ENCODE measurements at places on chromosomes 12 and 14. TPM values are rescaled to one million over a fixed set of nuclear protein-coding genes. Genes with fewer than 3 reads are reported as not detected.

SLC38A1 gene
- 88.8 TPM for total RNA-seq

SOX5 gene
- 16.4 TPM for total RNA-seq

KLRC3 gene
- not detected for total RNA-seq

ALDH6A1 gene
- 38.6 TPM for total RNA-seq

RNU4-1 gene
- total RNA-seq: under 0.01 TPM

RILPL2 gene
- total RNA-seq: 3.1 TPM

OASL gene
- 1.2 TPM for total RNA-seq

ANO2 gene
- not detected for total RNA-seq

PLXNC1 gene
- total RNA-seq: 86.9 TPM

- DNase-seq: no peak
Measured at GRCh38 chr14:38366374-38366773, 110.5 kb upstream of the CLEC14A start.

DNA sequence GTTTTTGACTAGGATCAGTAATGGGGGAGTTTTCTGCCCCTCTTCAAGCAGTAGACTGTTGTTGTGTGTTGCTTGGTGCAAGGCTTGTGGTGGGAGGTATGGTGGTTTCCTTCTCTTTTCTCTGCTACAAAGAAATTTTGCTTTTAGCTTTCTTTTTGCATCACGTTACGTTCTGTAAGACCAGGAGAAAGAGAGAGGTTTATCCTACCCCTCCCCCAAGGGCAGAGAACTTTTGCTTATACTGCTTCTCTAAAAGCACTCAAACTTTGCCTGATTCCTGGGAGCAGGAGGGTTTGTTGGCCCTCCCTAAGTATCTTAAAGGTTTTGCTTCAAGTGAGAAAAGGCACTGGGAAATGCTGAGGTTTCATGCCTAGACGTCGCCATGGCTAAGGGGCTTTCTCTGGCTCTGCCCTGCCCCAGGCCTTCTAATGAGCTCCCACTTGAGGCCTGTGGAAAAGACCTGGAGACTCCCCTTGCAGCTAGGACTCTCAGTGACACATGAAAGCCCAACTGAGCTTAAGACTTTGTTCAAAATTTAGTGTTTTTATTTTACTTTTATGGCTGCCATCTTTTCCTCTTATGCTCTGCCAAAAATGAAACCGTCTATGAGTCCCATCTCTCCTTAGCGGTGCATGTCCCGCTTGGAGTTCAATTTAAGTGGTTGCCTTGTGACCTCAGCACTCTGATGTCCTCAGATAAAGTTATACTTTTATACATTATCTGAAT, 49.2 kb downstream of the EIF2S3B start:
- no peak for DNase-seq

DNA sequence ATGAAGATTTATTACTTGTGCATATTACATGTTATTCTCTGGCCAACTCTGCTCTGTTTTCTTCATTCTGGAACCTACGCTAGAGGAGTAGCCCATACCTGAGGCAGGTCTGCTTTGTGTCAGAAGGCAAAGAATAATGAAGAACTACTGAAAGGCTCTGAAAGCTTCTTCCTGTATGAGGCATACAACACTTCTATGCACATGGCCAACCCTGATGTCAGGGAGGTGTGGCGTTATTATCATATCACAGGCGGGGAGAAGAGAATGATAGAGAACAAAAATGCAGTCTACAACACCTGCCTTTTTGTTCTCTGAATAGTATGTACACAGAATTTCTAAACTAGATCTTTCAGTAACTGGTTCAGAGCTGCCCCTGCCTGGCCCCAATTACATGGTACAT, 32.5 kb upstream of the CRY1 start:
- no peak for DNase-seq

DNA sequence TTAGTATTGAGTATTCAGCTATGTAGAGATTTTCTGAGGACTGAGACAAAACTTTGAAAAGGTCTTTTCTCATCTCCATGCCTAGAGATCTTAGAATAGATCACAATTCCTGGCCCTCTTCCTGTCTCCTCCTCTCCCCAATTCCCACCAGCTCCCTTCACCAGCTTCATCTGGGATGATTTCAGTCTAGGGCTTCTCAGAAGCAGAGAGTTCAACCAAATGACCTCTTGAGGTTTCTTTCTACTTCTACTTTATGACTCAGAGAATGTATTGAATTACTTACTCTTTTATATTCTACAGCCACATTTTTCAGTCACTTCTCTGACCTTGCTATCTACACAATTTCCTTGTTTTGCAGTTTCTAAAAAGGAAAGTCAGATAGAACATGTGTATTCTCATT, 19.4 kb upstream of the SNX6 start:
- peak; percentile 93 for DNase-seq

- DNase-seq: no peak
Measured at GRCh38 chr12:89799316-89799715, 90.7 kb upstream of the ATP2B1 start.

DNA sequence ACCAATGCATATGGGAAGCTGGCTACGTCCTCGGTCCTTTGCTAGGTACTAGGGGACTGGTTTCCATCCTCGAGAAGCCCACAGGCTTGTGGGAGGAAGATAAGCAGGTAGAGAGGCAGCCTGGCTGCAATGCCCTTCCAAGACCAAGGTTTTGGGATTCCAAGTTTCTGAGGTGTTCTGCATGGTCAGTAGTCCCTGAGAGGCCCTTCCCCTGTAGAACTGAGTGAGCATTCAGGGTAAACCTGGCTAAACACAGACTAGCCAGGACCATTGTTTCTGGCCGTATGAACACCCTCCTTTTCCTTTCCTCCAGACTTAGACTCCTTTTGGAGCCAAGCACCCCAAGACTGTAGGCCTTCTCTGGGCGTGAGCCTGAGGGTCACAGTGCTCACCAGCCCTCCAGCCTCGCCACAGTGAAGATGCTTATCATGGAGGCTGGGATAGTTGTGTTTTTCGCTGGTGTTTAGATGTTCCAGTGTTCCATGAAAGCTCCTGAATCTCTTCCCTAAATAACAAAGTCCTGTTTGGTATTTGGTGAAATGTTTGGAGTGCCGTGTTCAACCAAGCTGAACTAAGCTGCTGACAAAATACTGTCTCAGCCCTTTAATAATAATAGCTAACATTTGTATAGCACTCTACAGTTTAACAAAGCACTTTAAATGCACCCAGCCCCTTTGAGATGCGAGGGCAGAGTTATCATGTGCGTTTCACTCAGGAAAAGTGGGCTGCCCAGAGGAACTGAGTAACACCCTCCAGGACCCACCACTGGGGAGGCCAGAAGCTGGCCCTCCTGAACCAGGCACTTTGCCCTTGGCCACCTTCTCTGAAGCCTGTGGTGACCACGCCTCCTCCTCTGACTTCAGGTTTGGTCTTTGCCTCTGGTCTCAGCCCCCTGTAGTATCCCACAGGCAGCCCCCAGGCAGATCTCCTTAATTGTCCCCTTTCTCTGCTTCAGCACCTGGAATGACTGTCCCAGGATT, 284.5 kb downstream of the CACNA1C start:
- peak; percentile 39 for DNase-seq

- no peak for DNase-seq
Measured at GRCh38 chr14:36835128-36835527, 173.5 kb downstream of the PAX9 start.

DNA sequence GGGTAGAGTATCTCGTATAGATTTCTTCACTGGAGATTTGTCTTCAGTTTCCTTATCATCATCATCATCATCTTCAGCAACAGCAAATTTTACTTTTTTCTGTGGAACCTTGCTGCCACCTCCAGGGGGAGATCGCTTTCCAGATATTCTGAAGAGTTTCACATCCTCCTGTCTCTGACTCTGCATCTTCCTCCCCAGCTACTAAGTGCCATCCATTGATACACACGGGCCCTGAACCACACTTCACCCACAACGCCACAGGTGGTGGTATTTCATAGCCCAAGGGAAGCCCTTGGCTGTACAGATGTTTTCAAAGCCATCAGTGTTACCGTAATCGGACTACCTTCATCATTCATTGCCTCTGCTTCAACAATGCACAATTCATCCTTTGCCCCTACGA, 82.2 kb downstream of the PPP2R5C start:
- DNase-seq: peak; percentile 11

- no peak for DNase-seq
Measured at GRCh38 chr12:103441437-103442181, 54.2 kb downstream of the C12orf42 start.

DNA sequence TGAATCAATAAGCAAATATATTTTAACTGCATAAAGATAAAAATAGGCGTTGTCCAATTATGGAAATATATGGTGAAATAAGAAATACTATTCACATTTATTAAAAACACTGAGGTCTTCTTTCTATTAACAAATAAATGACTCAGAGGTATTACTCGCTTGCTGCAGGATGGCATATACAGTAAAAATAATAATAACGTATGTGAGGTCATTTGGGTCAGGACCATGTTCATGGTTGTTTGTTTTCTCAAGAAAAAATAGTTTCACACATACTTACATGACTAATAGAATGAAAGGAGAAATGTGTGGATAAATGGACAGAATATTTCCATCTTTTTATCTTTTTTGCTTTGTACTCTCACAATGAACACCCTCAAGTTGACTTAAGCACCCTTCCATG, 46.5 kb upstream of the RTL1 start:
- peak; percentile 47 for DNase-seq

GRCh38 chr14:58865514-58866281, 227.9 kb downstream of the DACT1 start:
- DNase-seq: peak; percentile 79

GRCh38 chr12:80469681-80470080, 25.6 kb downstream of the PTPRQ start:
- DNase-seq: peak; percentile 44

DNA sequence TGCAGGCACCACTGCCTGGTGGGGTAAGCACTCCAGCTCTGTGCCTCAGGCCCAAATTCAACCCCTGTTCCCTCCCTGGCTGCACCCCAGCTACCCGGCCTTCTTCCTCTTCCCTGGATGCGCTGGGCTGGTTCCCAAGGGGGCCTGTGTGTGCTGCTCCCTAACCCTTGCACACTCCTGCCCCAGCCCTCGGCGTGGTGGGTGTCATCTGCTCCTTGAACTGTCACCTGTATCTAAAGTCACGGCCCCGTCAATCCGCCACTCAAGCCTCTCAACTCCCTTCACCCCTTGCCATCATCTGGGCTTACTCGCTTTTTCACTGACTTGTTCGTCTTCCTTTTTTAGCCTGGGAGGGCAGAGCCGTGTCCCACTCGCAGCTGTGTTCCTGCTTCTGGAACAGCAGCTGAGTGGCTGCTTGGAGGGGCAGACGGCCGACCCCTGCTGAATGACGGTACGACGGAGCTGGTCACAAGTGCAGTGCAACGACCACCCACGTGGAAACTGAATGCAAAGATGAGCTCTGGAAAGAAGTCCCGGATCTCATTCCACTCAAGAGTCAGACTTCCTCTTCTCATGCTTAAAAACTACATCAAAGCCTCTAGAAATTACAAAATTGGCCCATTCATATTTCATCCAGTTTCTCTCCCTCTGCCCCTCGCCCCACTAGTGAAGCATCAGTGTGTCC, 138.9 kb downstream of the PIWIL1 start:
- no peak for DNase-seq

GRCh38 chr14:94143239-94143638, 13.8 kb upstream of the IFI27L2 start:
- no peak for DNase-seq

DNA sequence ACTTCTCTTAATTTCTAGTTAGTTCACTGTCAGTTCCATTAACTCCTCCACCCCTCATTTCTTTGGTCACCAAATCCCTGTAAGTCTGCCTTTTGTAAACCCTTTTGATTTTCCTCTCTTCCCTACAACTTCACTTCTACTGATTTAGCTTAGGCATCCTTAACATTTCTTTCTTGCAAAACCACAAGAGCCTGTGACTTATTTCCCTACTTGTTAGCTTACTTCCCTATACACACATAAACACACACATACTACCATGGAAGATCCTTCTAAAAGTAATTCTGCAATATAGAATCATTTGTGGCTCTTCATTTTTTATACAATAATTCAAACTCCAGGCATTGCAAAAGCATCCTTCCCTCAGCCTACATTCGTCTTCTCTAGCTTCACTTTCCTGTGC, 494.3 kb upstream of the USP15 start:
- DNase-seq: no peak

All from fibroblast of lung (primary cell).